ENCODE measurements at places on chromosomes 6 and 20. TPM values are rescaled to one million over a fixed set of nuclear protein-coding genes. Genes with fewer than 3 reads are reported as not detected.

DNA sequence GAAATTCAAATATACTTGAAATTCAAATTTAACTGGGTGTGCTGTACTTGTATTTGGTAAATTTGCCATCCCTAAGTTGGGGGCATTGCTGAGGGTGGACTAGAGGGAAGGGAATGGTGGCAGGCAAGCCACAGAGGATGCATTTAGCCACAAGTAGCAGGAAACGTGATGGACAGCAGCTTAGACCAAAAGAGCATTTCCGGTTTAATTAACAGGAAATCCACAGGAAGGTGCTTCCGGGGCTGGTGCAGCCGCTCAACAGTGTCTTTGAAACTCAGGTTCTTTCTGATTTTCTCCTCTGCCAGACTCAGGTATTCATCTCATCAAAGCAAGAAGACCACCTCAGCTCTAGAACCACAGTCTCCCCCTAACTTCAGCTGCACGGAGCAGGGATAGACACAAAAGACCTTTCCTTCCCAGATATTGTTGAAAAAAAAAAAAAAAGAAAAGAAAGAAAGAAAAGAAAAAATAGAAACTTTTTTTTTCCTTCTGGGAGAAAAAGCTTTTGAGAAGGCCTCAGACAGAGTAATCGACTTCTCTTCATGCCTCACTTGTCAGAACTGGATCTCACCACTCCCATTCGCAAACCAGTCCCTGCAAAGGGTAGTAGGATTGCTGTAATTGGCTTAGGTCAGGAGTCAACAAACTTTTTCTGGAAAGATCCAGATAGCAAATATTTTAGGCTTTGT lies 8.0 kb upstream of the BCAS1 start:
- no peak for DNase-seq

GRCh38 chr20:52787216-52787615 lies 184.9 kb upstream of the TSHZ2 start:
- no peak for DNase-seq

DNA sequence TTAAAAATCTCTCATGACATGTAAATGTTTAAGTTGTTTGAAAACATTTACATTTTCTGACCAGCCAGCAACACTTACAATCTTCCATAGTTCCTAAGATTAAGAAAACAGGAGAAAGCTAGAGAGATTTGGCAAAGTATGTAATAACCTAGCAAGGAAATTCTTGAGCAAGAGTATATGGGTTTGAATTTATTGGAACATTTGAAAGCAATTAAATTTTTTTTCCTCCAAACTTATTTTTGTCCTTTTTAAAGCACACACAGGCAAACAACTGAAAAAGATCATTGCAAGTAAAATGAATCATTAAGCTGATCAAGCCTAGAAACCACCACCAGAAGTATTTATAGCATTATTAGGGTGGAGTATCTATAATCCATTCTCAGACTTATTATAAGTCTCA lies 20.1 kb upstream of the ZNF217 start:
- DNase-seq = no peak

DNA sequence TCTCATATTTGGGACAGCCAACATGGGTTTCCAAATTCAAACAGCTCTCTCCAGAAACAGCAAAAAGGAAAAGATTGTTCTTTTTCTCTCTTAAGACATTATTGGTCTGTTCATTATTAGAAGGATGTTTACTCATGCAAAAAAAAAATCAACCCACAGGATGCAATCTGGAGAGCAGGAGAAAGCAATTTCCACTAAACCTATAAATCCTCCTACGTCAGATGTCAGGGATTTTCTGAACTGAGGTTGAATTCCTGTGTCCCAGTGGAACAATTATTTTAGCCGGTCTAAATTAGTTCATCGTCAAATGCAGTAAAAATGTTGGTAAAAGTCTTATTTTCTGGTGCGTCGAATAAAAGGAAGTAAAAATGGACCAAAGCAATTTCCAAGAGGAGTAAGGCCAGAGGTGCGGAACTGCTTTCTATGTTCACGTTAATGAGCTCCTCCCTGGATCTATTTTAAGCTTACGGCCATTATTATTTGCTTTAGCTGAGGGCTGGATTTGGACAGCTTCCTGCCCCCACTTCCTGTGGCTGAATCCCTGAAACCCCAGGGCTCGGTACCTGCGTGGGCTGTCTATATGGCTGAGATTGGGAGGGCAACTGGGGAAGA lies at the start of gene GABRR1:
TSS of gene GABRR1 (minus strand) at position 60 of the 612 bp plus-strand sequence. CDS start at position 24, 36 bp downstream.
- no peak for DNase-seq

DNA sequence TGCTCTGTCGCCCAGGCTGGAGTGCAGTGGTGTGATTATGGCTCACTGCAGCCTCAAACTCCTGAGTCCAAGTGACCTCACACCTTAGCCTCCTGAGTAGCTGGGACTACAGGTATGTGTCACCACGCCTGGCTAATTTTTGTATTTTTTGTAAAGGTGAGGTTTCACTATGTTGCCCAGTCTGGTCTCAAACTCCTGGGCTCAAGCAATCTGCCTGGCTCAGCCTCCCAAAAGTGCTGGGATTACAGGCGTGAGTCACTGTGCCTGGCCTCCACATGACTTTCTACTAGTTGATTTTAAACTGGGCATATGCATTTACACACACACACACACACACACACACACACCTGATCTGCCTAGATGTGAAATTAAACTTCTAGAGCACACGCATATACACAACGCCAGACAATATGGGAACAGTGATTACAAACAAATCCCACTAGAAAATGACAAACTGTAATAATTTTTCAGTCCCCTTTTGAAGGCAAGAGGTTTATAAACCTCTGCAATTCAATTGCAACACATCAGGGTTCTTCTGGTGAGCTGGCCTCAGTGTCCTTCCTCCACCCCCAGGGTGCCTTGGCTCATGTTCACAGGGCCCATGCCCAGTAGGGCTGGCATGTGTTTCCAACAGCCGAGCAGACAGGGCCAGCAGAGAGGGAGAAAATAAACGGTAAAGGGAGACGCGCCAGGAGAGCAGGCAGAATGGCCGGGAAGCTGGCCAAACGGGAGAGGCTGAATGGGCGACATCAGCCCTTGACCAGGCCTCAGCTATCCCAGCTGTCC lies 31.2 kb downstream of the PARD6B start:
- no peak for DNase-seq

GRM4 gene
- total RNA-seq = not detected

TEAD3 gene
- total RNA-seq = not detected

DNA sequence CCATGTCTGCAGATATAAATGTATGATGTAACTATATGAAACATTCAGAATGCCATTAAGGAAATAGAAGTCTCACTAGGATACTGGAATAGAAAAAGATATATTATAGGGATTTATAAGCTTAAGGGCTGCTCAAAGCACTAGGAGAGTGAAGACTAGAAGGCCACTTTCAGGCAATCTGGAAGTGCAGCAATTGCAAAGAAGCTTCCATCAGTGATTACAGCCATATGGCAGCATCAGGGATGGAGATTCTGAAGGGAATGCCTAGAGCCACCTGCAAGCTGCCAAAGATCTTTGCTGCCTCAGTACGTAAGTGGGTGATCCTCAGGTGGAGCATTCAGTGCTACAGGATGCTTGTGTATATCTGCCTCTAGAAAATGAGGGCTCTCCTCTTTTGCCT lies 796.2 kb upstream of the EPHA7 start:
- no peak for DNase-seq

Data from CD4-positive, CD25-positive, alpha-beta regulatory T cell (primary cell).